ENCODE measurements at places on chromosomes 12 and 14.

DNA sequence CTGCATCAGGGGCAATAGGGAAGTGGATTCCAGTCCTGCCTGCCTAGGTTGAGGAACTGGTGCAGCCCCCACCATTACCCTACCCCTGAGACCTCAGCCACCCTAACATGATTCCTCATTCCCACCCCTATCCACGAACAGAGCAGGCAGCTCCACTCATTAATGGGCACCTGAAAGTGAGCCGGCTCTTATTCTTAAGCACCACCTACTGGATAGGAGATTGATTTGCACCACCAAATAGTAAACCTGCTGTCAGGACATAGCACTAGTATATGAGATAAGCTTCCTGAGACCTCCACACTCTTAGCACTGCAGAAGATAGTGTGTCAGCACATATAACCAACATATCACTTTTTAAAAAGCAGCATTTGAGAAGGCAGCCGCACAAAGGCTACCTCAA, 573.2 kb downstream of the SOX5 start:
- DNase-seq = no peak

DNA sequence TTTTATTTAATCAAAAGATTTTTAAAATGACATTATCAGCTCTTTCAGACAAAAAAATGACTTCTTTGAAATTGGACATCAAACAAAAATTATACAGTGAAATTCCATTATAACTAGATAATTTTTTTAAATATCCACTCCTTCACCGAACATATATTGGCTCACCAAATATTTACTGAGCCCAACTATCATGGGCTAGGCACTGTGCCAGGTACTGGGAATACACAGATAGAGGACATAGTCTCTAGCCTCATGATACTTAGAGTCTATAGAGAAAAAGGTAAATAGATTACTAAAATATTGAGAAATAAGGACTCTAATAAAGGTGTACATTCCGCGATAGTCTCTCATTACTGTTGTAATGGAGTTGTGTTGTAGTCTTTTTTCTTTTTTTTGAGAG, 219.9 kb downstream of the SEC23A start:
- no peak for DNase-seq

GRCh38 chr14:32679927-32680612, 258.6 kb upstream of the NPAS3 start:
- no peak for DNase-seq

- DNase-seq = no peak
These were observed 25.5 kb upstream of the DTX1 start for GRCh38 chr12:113030875-113031525.

DNA sequence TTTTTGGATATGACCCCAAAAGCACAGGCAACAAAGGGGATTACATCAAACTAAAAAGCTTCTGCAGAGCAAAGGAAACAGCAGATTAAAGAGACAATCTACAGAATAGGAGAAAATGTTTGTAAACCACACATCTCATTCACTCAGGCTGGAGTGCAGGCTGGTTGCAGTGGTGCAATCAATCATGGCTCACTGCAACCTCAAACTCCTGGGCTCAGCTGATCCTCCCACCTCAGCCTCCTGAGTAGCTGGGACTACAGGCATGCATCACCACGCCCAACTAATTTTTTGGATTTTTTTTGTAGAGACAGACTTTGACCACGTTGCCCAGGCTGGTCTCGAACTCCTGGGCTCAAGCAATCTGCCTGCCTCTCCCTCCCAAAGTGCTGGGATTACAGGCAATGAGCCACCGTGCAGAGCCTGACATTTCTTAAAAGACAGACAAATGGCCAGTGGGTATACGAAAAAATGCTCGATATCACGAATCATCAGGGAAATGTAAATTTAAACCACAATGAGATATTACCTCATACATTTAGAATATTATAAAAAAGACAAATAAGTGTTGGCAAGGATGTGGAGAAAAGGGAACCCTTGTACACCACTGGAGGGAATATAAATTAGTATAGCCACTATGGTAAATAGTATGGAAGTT, 9.8 kb downstream of the NCKAP5L start:
- no peak for DNase-seq

DNA sequence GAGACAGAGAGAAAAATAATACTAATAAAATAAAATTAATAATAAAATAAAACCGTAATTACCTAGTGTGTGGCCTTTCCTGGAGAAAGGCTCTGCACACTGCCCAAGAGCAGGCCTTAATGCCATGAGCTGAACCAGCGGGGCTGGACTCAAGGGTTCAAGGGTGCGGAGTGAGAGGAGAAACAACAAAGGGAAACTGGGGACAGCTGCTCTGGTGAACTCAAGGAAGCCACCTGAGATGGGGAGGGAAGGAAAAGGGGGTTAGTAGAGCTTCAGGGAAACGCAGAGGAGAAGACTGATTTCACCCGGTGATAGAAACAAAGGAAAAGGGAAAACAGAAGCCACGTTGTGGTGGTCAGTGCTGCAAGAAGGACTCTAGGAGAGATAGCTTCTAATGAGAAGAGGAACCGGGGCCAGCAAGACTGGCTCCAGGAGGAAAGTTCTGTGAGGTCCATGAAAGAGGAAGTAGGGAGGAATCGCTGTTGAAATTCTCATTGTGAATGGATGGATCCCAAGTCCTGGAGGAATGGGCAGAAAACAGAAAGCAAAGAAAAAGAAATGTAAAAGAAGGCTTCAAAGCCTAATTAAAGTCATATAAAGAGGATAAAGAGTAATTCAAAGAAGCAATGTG, 48.3 kb upstream of the BCL2L14 start:
- DNase-seq = no peak

DNA sequence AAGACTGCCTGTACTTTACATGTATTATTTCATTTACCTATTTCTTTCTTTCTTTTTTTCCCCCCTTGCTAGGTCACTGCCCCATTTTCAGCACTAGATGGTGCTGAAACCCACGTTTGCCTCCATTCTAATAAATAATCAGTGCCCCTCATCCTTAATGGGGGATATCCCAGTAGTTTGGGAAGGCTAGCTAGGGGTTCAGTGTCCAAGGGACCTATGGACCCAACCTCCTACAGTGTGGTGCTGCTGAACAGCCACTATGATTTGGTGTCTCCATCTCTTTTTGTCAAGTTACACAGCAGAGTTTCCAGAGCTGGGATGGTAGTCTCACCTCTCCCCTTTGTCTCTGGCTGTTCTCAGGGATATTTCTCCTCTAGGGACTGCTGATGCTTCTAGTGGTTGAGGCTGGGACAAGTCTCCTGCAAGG, 6.5 kb upstream of the HCFC2 start:
- DNase-seq = no peak

DNA sequence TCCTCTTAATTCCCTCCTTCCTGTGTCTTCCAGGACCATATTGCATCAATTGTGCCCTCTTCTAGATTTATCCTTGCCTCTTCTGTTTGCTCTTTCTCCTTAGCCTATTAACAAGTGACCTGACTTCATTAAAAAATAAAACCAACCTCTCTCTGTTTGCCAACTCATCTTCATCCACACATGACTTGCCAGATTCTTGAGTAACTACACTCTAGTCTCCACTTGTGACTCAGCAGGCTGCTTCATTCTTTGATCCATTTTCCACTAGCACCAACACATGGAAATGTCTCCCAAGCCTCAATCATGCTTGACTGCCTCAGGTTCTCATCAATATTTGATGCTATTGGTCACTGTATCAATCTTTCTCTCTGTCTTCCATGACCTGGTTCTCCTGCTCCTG, 492.4 kb upstream of the TMPO start:
- no peak for DNase-seq

- DNase-seq = no peak
These were observed 1.5 kb upstream of the GPX2 start for GRCh38 chr14:64944041-64944440.

DNA sequence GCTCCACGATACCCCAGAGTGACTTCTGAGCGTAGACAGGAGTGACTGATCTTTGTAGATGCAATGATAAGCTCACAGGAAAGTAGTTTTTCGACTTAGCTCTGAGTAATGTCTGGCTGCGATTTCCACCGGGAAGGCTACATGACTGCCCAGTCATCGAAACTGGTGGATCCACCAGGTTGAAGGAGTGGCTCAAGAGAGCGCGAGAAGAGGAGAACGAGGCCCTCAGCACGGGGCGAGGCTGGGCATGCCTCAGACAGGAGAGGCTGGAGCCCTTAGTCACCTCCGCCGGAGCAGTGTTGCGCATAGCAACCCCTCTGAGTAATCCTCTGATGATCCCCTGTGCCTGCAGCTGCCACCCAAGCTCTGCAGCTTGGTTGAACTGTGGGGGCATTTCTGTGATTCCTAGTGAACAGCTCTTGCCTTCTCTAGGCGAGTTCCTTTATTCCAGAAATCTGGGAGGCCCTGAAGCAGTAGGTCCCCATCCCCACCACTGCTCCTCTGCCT, 25.6 kb downstream of the ELK3 start:
- DNase-seq = no peak

GRCh38 chr12:13165617-13166041, 30.9 kb upstream of the EMP1 start:
- DNase-seq = no peak

DNA sequence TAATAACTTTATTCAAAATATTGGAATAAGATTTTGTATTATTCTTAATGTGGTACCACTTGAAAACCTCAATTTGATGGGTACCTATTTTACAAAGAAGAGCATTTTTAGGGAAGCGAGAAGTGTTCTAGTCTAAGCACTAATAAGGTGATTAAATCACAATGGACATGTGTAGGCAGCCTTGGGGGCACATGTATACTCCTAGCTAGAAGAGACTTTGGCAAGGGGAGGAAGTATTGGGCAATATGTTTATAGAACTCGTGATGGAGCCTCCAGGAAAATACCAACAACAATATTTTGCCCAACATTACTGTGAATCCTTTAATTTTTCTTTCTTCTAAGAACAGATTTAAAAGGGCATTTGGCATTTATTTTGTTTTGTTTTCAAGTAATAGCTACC, 280.3 kb downstream of the ADAMTS20 start:
- no peak for DNase-seq

Measured in activated gamma-delta T cell (primary cell).